Skin of body (tissue), 3 donors: ENCODE measurements at places on chromosomes 5 and 9. TPM values are rescaled to one million over a fixed set of nuclear protein-coding genes. Genes with fewer than 3 reads are reported as not detected.

- peak; percentile 53 for DNase-seq
Measured at GRCh38 chr9:110109333-110110092, 98.4 kb downstream of the C9orf152 start.

DNA sequence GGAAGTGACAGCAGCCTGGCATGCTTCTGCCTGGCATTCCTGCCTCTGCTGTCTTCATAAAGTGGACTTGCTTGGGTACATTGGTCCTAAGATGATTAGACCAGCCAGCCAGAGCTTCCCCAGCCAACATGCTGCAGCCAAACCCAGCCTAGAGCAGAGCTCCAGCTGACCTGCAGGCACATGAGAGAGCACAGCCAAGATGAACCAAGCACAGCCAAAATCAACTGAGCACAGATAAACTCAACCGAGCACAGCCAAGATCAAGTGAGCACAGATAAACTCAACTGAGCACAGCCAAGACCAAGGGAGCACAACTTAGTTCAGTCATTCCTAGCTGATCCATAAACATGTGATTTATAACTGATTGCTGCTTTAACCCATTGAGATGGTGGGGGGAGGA lies 266.5 kb downstream of the MSX2 start:
- no peak for DNase-seq

DNA sequence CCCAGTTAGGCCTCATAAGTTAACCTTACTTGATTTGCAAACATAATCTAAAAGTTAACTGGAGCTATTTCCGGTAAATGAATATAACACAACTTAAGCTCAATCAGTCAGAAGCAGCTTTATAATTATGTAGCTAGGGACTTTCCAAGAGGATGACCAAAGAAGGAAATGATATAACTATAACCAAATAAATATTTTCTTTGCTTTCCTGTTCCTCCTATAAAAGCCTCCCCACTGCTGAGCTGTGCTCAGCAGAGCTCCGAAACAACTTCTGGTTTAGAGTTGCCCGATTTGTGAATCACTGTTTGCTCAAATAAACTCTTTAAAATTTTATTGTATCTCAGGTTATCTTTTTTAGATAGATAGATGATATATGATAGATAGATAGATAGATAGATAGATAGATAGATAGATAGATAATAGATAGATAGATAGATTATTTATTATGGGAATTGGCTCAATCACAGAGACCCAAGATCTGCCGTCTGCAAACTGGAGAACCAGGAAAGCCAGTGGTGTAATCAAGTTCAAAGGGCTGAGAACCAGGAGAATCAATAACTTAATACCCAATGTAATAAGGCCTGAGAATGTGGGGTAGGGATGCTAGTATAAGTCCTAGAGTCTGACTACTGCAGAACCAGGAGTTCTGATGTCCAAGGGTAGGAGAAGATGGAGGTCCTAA lies 19.3 kb upstream of the TMEM161B start:
- DNase-seq, result no peak

GRCh38 chr5:176658817-176659511 lies 11.7 kb downstream of the TSPAN17 start:
- DNase-seq, result no peak

DNA sequence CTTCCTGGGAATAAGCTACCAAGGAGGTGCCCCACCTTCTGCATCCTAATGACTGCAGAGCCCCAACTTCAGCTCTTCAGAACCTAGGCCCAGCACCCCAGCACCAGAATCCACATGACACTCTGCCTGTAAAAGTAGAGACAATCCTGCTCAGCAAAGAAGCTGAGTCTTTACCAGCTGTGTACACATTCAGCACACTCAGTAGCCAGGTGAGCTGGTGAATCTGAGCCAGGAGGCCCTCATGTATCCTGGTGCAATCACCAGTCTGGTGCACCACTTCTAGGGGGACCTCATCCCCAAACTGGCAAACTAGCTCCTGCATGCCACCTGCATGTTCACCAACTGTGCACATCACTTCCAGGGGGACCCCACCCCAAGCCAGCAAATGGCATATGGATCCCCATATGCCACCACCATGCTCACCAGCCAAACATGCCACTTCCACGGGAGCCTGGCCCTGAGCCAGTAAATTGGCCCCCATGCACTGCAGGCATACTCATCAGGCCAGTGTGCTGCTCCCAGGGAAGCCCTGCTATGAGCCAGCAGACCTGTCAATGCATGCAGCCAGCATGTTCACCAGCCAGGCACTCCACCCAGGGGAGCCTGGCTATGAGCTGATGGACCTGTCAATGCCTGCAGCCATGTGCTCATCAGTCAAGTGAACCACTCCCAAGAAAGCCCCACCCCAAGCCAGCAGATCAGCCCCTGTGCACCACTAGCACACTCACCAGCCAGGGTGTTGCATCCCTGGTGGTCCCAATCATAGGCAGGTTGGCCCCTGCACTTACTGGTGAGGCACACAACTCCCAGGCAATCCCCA lies 15.6 kb upstream of the BTNL9 start:
- no peak for DNase-seq

DNA sequence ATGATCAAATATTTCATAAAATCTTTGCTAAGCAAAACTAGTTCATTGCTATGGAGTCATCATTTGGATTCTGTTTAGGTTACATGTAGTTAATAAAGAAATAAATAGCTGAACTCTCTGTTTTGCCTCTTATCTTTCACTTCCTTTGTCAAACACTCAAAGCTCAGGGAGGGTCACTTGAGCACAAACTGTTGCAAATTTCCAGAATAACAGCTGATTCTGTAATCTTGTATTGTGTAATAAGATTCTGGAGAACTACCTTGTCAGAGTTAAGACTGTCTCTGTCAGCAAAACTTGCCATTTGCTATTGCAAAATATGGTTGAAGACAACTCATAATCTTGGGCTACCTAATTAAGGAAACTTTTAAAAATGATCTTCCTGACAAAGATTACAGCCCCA lies 182.0 kb upstream of the MOCS2 start:
- DNase-seq, result no peak

- no peak for DNase-seq
Measured at GRCh38 chr5:126363658-126364057, 59.6 kb upstream of the GRAMD2B start.

DNA sequence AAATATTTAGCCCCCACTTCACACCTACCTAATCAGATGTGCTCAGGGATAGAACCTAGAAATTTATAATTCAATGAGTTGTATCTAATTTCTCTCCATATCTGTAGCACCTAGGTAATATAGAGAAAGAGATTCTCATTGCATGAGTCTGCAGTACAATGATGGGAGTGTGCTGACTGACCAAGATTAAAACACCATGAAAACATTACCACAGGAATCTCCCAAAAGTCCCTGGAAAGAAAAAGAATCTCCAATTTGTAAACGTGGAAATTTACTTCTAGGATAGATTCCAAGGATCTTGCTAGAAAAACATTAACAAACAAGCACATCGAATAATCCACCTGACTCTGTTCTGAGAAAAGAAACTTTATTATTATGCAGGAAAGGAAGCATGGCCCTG lies 45.0 kb upstream of the DMRTA1 start:
- DNase-seq, result no peak

GRCh38 chr5:134248256-134248655 lies 22.4 kb upstream of the PPP2CA start:
- no peak for DNase-seq

GRCh38 chr5:85784746-85785145 lies 833.0 kb upstream of the COX7C start:
- no peak for DNase-seq

GRCh38 chr5:168916852-168917251 lies 337.7 kb upstream of the PANK3 start:
- DNase-seq, result no peak

Gene CXXC5
- total RNA-seq, result 29.4 TPM

Gene TMEM174
- not detected for total RNA-seq

Gene SLC35A4
- 9.5 TPM for total RNA-seq

Gene SPINK1
- not detected for total RNA-seq

Gene SPINK13
- total RNA-seq, result not detected

Gene IL9
- not detected for total RNA-seq

Gene SVEP1
- 44.6 TPM for total RNA-seq

Gene GAS1
- total RNA-seq, result 97.8 TPM

Gene HTR1A
- total RNA-seq, result not detected
